ENCODE measurements at places on chromosomes 16 and 17.

DNA sequence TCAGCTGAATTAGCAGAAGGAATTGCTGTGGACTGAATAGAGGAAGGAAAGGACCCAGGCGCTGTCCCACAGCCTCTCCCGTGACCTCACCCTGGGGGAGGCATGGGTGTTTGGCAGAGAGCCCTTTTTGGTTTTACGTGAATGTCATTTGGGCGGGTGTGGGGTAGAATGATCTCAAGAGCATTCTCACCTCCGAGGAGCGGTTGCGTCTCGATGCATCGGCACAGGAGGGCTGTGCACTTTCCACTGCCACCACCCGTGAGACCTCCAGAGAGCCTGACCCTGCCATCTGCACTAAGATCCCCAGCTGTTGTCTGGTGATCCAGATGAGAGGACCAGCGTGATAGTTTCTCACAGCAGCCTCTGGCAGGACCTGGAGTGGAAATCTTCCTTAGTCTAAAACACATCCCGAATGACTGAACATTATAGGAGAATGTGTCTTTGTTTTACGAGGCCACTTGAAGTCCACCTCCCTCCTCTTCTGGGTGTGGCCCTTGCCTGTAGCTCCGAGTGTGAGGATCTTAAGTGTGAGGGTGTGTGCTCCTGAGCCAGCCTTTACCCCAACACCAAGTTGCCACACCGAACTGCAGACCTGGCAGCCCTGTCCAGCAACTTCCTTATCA, 29.3 kb downstream of the FOXK2 start:
- DNase-seq, result peak; percentile 9

DNA sequence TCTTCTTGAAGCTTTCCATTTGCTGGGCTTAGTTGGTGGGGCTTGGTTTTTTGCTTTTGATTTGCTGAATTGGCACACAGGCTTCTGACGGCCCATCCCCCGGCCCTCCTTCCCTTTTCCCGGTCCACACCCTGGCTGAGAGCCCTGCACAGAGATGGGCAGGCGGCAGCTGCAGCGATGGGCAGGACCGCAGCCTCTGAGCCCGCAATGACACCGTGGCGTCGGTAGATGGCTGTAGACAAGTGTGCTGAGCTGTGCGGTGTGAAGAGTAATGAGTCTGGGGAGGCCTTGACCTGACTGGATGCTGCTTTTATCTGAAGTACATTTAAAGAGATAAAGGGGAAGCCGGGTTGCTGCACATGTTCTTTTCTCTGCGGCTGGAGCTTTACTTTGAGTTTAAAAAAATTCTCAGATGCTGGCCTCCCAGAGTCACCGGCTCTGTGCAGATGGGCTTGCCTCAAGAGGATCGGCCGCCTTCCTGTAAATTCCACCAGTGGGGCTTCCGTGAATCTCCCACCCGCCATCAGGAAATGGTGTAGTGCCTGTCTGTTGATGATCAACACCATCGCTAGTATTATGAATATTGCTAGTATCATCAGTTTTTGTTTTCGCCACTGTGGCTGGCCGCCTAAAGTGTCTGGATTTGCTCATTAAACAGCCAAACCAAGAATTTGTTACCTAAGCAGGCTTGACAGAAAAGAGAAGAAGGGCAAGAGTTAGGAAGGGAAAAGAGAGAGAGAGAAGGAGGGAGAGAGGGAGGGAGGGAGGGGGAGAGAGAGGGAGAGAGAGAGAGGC, 245.6 kb upstream of the RBFOX1 start:
- DNase-seq, result no peak

DNA sequence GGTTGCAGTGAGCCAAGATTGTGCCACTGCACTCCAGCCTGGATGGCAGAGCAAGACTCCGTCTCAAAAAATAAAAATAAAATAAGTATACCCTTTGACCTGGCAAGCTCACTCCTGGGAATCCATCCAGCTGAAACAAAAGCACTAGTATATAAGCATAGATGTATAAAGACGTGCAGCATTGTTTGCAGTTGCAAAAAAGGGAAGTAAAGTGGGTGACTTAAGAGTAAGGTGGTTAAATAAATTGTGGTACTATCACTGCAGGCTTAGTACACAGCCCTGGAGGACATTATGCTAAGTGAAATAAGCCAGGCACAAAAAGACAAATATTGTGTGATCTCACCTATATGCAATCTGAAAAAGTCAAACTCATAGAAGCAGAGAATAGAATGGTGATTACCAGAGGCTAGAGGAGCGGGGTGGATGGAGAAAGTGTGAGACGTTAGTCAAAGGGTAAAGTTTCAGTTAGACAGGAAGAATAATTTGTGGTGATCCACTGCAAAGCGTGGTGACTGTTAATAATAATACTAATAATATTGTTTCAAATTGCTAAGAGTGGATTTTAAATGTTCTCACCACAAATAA, 113.0 kb downstream of the MYO1D start:
- DNase-seq, result no peak

- DNase-seq, result no peak
Observed at GRCh38 chr17:55437159-55437605, 15.5 kb upstream of the MMD start.

DNA sequence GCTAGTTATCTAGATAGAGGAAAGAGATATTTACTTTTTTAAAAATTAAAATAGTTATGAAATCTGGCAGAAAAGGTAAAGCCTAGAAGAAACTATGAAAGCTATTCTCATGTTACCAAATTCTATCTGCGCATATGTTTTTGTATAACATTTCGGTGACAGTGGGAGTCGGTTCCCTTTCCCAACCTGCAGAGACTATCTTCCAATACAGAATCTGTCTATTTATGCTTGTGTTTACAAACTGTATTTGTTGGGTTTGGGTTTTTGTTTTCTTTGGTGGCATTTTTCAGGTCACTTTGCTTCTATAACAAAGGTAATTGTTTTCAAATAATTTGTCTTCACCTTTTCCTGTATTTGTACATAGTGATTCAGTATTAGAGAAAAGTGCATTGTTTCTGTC, 69.8 kb downstream of the YPEL2 start:
- DNase-seq, result no peak

- DNase-seq, result no peak
Observed at GRCh38 chr16:80377096-80377956, 163.5 kb upstream of the DYNLRB2 start.

DNA sequence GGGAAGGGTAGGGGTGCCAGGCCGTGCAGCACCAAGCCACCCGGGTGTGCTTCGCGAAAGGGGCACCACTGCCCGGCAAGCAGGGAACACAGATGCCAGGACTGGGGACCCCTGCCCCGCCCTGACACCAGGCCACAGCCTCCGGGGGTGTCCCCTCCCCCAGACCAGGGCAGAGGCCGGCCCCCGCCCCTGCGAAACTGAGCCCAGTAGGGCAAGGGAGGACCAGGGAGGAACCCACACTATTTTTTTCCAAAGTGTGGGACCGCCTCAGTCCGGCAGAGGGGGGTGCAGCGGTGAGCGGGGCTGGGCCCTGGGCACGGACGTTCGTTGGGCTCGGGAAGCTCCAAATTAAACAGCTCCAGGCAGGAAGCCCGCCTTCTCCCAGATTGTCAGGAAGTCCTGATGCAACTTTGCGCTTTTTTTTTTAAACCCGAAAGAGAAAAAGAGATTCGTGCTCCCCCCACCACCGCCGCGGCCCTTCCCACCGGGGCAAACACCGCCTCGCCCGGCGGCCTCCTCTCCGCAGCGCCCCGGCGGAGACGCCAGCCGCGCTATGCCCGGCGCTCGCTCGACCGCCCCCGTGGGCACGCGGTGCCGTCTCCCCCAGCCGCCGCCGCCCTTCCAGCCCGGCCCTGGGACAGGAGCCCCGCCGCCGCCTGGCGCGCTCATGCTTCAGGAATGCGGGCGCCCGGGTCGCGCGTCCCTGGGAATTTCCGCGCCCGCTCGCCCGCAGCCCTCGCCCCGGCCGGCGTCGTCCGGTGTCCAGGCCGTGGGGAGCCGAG, 755 bp downstream of the PIEZO1 start:
- DNase-seq, result no peak

Measured in stimulated activated CD8-positive, alpha-beta memory T cell treated with anti-CD3 and anti-CD28 coated beads, Interleukin-12 subunit alpha, Interleukin-12 subunit beta, amount 100 ng/mL, for 4 hours (primary cell).